ENCODE measurements at places on chromosomes 5 and 9. TPM values are rescaled to one million over a fixed set of nuclear protein-coding genes. Genes with fewer than 3 reads are reported as not detected.

MRPS27 gene
- 91.0 TPM for total RNA-seq

GRCh38 chr9:126661521-126662251 lies 48.0 kb downstream of the LMX1B start:
- no peak overlapping the region for H3K4me3 ChIP-seq
- H3K27me3 ChIP-seq = peaks cover 18% of the 10 kb centered on the region
- peaks cover 44% of the 10 kb centered on the region for H3K4me1 ChIP-seq
- peak; percentile 80 for DNase-seq
- H3K27ac ChIP-seq = peak overlapping the region; percentile 7
- no peaks in the 10 kb centered on the region for H3K36me3 ChIP-seq

DNA sequence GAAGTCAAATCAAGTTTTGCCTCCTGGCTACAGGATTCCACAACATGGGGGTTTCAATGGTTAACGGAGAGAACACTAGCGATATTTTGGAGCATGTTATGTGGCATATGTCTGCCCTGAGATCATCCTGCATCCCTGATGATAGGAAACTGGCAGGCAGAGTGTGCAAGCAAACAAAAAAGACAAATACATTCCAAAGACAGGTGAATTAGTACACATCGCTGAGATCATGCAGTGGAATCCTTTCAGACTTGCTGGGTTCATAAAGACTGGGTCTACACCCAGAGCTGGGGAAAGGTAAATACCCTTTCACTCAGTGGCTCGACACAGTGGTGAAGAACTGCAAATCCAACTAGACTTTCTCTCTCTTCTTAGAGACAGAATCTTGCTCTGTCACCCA lies 286.5 kb downstream of the EFNA5 start:
- no peak overlapping the region for H3K27ac ChIP-seq
- H3K27me3 ChIP-seq = no peaks in the 10 kb centered on the region
- no peak overlapping the region for H3K4me3 ChIP-seq

DNA sequence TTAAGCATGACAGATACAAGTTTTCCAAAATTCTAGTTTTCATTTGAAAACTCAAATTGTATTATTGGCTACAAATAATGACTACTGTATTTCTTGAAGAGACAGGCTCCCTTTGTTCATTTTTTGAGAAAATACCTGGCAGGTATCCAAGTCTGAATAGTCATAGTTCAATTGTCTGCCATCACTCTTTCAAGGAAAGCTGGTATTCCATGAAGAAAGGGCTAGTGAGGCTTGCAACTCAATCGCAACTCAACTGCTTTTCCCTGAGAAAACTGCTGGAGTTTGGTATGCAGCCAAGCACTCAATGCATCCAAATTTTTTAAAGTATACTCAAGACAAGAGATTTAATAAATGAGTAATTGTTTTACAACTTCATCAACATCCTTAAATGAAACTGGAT lies 61.4 kb upstream of the TRIO start:
- DNase-seq = no peak
- H3K27ac ChIP-seq = no peak overlapping the region
- no peaks in the 10 kb centered on the region for H3K36me3 ChIP-seq
- no peaks in the 10 kb centered on the region for H3K27me3 ChIP-seq
- H3K4me3 ChIP-seq = no peak overlapping the region
- H3K4me1 ChIP-seq = no peaks in the 10 kb centered on the region

GCNT1 gene
- 17.2 TPM for total RNA-seq

PCDHA11 gene
- total RNA-seq = 5.8 TPM

PTGER4 gene
- 3.1 TPM for total RNA-seq

INSL4 gene
- not detected for total RNA-seq

FGF1 gene
- total RNA-seq = not detected

Measured in WTC11 (cell line).